ENCODE measurements at places on chromosomes 4 and X.

GRCh38 chrX:118751950-118752783 lies 24.8 kb downstream of the IL13RA1 start:
- DNase-seq = no peak

GRCh38 chrX:47174846-47175587 lies 18.6 kb upstream of the UBA1 start:
- no peak for DNase-seq

- no peak for DNase-seq
Measured at GRCh38 chr4:172188248-172188988, 375.2 kb downstream of the GALNTL6 start.

- no peak for DNase-seq
Measured at GRCh38 chrX:1011691-1012283, 200.7 kb downstream of the CRLF2 start.

DNA sequence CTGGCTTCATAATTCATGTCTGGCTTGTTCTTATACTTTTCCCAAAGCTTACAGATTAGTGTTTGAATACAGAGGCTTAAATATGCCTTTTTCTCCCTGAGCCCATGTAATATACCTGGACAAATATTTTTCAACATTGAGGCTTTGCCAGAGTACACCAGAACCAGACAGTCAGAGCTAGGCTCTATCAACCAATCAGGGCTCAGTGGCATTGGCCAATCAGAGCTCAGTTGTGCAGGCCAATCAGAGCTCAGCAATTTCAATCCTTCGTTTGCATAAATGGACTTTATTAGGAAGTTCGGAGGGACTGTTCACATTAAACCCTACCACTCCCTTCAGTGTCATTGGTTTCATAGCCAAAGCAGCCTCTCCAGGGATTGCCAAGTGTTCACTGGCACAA lies 51.2 kb upstream of the TMSB15B start:
- DNase-seq = no peak

DNA sequence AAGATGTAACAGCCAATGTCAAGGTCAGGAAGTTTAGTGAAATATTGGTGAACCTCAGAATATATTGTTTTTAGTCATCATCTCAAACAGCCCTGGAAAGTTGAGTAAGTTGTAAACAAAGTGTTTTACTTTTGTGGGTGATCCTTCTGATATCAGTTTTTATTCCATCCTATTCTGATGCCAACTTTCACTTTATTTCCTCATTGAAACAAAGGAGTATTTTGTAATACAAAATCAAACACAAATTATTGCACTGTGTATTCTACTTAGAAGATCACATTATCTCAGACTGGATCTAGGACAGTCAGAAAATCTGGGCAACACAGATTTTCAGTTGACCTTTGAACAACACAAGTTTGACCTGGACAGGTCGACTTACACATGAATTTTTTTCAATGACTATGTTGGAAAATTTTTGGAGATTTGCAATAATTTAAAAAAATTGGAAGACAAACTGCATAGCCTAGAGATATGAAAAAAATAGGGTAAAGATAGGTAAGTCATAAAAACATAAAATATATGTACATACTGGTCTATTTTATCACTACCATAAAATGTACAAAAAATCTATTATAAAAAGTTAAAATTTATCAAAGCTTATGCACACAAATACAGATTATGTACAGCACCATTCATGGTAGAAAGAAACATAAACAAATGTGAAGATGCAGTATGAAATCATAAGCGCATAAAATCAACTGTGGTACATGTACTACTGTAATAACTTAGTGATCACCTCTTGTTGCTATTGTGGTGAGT lies 709.1 kb upstream of the FAM241A start:
- DNase-seq = no peak

Measured in sciatic nerve (tissue), 2 donors.